Stimulated activated CD4-positive, alpha-beta T cell treated with anti-CD3 and anti-CD28 coated beads, TNF-alpha, amount 100 ng/mL, for 4 hours (primary cell): ENCODE measurements at places on chromosomes 7 and 10.

GRCh38 chr7:2993868-2994267 lies 49.8 kb downstream of the CARD11 start:
- DNase-seq: no peak

DNA sequence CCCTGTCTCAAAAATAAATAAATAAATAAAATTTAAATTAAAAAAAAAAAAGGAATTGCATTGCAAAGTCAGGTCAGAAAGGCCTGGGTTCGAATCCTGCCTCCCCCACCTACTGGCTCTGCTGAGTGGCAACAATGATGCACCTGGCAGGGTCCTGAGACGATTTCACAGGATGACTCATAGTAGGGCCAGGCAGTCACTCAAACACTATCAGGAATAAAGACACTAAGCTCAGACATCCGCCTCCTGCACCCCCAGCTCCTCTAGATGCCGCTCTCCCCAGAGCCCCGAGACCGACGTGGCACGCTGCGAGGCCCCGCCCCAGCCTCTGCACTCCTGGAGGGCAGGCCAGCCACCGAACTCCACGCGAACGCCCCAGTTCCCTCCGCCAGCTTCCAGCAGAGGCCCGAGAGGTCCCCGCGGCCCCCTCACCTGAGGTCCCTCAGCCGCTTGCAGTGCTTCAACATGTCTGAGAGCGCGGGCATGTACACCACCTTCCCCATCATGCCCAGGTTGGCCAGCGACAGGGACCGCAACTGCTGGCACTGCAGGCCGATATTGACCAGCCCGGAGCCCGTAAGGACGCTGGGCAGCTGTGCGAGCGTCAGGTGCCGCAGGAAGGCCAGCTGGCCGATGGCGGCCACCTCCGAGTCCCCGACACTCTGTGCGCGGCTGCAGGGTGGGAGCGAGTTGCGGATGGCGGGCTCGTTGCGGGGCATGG lies 76.6 kb upstream of the TNRC18 start:
- DNase-seq: no peak

GRCh38 chr10:5428133-5428532 lies 15.8 kb downstream of the NET1 start:
- DNase-seq: no peak

GRCh38 chr7:47204709-47205108 lies 377.2 kb downstream of the TNS3 start:
- DNase-seq: no peak

GRCh38 chr7:34497153-34497777 lies 160.8 kb upstream of the NPSR1 start:
- no peak for DNase-seq

GRCh38 chr10:4022473-4022872 lies 237.5 kb upstream of the KLF6 start:
- DNase-seq: no peak

- no peak for DNase-seq
Observed at GRCh38 chr7:6614953-6615722, at the start of gene ZNF853. TSS of gene ZNF853 (plus strand) at chr7:6615610. CDS start at chr7:6616175, 565 bp downstream.

GRCh38 chr7:16838386-16838785 lies 33.6 kb upstream of the AGR2 start:
- no peak for DNase-seq

DNA sequence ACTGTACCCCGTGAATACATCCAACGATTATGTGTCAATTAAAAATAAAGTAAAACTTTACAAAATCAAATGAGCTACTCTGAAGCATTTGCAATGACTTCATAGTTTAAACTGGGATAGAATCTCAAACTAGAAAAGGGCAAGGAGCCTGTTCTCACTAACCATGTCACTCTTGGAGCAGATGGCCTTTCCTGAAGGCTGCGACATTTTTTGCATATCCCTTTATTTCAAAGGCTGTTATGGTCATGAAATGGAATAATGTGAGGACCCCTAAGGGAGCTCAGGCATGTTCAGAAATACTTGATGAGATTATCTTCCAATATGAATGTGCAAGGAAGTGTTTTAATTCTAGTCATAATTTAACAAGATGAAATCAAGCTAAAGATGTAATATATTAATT lies 679.4 kb downstream of the NRG3 start:
- no peak for DNase-seq

DNA sequence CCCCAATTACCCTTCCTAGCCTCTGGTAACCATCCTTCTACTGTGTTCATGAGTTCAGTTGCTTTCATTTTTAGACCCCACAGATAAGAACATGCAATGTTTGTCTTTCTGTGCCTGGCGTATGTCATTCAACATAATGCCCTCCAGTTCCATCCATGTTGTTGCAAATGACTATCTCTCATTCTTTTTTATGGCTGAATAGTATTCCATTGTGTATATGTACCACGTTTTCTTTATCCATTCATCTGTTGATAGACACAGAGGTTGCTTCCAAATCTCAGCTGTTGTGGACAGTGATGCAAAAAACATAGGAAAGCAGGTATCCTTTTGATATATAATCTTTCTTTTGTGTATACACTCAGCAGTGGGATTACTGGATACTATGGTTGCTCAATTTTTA lies 51.2 kb downstream of the RAPGEF5 start:
- DNase-seq: no peak

DNA sequence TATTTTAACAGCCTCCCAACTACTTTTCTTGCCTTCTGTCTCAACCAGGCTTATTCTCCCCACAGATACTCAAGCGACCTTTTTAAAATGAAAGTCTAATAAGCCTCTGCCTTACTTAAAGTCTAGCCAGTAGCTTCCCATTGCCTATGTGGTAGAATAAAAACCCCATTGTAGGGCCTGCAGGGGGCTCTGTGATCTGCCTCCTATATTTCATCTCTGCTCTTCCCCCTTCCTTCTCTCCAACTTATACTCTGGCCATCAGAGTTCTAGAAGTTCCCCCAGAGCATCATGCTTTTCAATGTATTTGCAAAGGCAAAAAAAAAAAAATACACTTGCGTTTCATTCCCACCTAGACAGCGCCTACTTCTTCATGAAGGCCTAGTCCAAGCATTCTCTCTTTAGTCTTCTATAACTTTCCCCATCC lies 167.7 kb upstream of the ADO start:
- DNase-seq: no peak

DNA sequence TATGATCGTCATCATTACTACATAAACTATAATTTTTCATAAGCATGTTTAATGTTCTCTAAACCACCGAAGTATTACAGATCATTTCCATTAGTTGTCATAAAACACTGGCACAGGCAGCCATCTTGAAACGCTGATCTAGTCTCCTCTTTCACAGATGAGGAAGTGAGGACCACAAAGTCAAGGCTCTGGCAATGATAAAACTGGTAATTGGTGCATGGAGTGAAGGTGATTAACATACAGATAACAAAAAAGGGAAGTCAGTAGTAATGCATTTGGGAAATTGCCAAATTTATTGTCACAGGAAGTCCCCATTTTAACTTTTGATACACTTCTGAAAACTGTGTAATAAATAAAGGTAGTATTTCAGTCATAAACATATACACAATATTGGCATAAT lies 49.3 kb downstream of the FBXL13 start:
- DNase-seq: no peak

DNA sequence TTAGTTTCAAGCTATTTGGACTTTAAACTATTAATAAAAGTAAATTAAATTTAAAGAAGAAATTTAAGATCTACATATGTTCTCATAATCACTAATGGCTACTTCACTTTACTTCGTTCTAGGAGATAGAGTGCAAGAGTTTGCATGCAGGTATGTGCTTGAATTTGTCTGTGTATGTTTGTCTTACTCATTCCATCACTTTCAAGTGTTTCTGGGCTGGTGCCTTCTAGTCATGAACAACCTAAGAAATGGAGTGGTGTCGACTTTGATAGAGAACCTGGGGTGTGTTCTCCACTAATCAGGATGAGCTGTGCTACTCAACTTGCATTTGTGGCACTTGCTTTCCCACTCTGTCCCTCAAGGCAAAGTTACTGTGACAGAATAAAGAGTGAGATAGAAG lies 169.9 kb downstream of the KCND2 start:
- no peak for DNase-seq

DNA sequence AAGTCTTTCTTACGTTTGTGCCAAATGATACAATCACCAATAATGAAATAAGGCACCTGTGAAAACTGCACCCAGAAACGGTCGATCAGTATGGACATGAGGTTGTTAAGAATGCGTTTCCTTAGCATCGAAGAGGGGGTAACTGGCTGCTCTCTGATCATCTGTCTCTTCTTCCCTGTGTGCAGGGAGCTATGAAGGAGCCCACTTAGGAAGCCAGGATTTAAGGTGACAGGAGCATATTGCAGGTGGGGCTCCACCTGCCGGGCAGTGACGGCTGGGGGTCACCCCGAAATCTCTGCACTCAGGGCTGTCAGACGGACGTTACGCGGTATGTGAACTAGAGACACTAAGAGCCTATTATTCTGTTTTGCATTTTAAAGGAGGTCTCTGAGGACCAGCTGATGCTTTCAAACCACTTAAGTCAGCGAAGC lies 64.5 kb downstream of the CARD11 start:
- DNase-seq: no peak

DNA sequence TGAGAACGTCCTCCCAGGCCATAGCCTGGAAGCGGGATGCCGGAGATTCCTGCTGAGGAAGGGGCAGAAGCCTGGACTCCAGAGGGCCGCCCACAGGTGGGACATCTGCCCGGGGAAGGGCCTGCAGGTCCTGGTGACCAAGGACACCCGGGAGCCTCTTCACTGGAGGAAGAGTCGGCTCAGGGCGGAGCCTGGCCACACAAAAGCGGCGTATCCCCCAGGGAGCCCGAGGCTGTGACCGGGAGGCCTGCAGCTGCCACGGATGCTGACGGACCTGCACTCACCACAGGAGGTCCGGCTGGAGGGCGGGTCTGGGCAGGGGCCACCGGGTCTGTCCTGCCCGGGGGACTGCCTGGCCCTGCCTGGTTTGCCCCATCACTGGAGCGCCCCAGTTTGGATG lies 15.5 kb upstream of the ADGRA1 start:
- DNase-seq: no peak

DNA sequence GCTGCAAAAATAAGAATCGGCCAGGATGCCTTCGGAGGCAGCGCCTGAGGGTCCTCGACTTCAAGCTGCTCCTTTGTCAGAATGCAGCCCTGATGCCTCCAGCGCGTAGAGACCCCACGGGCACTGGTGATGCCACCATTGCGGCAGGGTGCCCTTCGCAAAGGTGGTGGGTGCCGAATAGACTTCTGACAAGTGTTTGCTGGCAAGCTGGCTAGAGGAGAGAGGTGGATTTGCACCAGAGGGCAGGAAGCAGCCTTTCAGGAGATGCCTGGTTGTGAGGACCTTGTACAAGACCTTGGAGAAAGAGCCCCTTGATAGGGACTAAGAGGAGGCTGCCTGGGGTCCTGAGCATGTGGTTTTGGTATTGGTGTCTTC lies 103.2 kb upstream of the PPIF start:
- no peak for DNase-seq

DNA sequence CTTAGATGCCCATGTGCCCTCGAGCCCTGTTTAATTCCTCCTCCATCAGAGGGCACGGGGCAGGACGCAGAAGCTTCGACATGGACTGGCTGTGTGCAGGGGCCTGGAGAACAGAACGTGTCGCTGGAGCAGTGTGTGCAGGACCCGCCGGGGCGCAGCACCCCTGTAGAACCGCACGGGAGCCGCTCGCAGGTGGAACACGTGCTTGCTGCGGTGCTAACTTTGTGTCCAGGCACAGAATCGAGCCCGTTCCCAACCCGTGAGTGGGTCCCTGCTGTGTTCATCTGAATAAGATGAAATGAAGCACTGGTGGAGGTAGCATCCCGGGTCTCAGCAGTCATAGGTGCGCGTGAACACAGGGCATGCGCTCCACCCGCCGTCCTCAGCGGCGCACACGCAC lies 116.9 kb downstream of the WDR37 start:
- no peak for DNase-seq

GRCh38 chr10:80870282-80870681 lies 332.6 kb downstream of the SH2D4B start:
- no peak for DNase-seq

GRCh38 chr7:21986096-21986495 lies 40.4 kb upstream of the CDCA7L start:
- no peak for DNase-seq

DNA sequence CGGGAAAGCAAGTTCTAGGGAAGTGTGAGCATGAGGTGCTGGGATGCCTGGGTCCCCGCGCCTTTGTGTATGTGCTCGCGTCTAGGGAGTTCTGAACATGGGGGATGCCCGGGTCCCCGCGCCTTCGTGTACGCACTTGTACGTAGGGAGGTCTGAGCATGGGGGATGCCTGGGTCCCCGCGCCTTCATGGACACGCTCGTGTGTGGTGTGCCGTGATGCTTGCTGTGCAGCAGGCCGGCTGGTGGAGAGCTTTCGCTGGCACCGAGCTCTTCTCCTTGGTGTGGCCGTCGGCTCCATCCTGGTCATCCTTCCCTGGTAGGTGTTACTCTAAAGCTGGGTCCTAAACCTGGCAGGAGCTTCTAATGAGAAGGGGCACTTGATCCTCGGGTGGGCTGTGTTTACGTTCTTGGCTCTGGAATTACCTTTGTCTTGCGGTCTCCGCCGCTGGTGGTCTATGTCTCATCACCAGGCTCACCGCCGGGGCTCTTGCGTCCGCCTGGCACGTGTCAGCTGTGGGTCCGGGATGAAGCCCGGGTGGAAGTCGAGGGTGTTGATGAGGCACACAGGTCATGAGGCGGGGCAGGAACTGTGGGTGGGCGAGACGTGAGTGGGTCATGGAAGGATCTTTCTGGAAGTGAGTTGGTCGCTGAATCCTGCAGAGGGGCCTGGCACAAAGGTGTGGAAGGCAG lies 63.5 kb downstream of the DNAJB6 start:
- DNase-seq: no peak

DNA sequence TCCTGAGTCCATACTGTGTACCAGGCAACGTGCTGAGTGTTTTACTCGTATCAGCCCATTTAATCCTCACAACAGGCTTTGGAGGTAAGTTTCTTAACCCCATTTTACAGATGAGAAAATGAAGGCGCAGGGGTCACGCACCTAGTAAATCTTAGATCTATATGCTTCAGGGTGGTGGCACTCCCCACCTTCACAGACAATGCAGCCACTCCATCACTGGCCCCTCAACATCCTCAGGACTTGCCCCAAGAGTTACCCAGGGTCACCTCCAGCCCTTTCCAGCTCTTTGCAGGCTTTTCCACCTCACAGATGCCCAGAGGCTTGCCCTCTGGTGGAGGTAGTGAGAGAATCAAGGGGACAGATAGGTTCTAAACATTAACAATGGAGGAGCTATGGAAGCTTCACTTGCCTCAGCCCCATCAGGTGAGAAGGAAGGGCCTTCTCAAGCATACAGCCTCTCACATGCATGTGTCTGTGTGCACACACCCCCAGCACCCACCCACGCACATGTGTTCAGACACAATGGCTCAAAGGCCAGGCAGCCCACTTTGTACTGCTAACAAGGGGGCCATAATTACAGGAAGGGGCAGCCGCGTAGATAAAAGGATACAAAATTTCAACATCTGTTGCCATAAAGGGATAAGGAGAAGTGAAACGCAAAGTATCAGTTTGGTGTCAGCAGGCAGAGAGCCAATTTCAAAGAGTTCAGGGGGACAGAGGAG lies 29.1 kb downstream of the DPCD start:
- DNase-seq: no peak

GRCh38 chr7:143177374-143178119 lies 5.7 kb upstream of the TAS2R39 start:
- no peak for DNase-seq
